ENCODE measurements at places on chromosomes 16 and 17.
A peak's percentile ranks its signal among the peaks of the same experiment; 100 is the strongest.

- no peak for DNase-seq
Observed at GRCh38 chr17:43027091-43028032, 2.3 kb downstream of the RND2 start.

- no peak for DNase-seq
Observed at GRCh38 chr17:4124999-4125398, 17.8 kb downstream of the ZZEF1 start.

- DNase-seq = no peak
Observed at GRCh38 chr16:77324729-77325128, 110.1 kb downstream of the ADAMTS18 start.

DNA sequence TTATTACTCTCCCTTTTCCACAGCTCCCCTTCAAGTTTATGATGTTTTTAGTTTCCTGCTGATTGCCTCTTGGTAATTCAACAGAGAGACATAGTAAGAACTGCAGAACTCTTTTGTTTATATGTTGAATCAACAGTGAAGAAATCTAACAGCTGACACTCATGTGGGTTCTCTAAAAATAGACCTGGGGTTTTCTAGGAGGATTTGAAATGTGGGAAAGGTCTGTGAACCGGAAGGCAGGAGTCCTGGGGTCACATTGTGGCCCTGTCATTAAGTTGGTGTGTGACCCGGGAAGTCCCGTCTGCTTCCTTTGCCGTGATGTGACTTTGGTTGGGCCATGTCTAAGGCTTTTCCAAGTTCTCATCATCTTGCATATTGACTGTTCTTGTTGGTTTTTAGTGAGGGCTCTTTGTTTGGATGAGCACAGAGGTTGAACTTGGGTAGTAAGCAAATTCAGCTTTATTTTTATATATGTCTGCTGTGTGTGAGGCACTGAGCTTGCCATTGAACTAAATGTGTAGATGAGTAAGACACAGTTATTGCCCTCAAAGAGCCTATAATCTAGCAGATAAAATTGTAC lies 48.5 kb upstream of the HS3ST3A1 start:
- DNase-seq = no peak

DNA sequence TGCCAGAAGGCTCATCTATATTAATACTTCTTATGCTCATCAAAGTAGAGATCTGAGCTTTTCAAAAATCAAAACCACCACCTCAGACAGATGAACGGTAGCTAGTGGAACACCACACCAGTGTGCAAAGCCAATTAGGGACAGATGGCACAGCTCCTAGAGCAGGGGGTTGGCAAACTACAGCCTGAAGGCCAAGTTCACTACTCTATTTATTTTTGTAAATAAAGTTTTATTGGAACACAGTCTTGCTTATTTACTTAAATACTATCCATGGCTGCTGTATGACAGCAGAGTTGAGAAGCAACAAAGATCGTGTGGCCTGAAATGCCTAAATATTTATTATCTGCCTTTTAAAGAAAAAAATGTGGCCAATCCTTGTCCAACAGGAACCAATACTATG lies 56.8 kb downstream of the AMFR start:
- no peak for DNase-seq

- no peak for DNase-seq
Observed at GRCh38 chr16:77948835-77949234, 73.5 kb upstream of the CLEC3A start.

DNA sequence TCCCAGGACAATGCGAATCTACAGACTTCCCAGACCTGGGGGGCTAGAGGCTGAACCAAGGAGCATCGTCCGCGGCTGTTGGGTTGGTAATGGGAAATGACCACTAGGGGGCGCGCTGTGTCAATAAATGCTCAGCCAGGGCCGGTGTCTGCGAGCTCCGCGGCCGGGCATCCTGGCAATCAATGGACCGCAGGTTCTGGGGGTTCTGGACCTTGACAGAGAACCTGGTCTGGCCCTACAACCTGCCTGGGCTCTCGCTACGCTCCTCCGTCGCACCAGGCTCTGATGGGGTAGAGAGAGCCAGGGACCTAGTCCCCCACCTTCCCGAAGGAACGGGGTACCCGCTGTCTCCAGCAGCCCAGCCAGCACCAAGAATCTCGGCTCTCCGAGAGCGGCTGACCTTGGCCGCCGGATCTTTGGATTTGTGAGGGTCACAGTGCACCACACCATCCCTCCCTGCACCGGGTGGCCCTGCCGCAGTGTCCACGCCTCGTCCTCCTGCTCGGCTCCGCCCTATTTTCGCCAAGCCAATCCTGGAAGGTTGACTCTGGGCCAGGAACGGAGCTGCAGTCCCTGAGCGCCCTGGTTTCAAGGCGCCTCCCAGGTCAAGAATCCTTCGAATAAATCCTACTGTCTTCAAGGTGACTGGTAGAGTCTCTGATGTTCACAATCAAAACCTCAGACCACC lies 20.4 kb upstream of the BEAN1 start:
- DNase-seq = peak; percentile 87

DNA sequence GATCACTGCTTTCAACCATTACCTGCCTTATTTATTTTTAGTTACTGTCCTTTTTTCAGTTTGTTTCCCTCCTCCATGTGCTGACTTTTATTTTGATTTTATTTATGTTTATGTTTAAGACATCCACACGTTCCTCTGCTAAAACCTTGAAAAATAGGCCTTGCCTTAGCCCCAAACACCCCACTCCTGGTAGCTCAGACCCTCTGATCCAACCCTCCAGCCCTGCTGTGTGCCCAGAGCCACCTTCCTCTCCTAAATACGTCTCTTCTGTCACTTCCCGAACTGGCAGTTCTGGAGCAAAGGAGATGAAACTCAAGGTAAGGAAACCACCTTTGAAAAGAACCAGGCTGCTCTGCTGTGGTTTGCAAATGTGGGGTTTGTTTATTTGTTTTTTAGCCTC lies 9.3 kb upstream of the STH start:
- DNase-seq = no peak

GRCh38 chr17:49977463-49978389 lies 8.7 kb downstream of the DLX4 start:
- no peak for DNase-seq

DNA sequence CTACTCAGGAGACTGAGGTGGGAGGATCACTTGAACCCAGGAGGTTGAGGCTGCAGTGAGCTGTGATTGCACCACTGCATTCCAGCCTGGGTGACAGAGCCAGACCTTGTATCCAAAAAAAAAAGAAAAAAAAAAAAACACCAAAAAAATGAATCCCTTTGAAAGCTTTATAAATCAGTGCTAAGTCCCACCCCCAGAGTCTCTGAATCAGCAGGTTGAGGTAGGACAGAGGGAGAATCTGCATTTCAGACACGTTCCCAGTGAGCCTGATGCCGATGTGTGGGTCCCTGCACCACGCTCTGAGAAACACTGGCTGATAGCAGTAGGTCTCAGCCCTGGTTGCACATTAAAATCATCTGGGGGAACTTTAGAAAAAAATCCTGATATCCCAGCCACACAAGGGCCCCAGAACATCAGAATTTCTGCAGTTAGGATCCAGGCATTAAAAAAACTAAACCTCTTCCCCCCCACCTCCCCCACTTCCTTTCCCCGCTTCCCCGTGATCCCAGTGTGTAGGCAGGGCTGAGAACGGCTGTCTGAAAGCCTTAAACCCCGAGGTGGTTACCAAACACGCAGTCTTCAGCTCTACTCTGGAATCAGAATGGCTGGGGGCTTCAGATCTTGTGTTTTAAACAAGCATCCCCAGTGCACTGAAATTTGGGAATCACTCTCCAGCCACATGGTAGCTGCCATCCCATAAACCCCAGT lies 27.3 kb upstream of the GPRC5B start:
- no peak for DNase-seq

Measured in ACHN (cell line).